Stimulated activated CD4-positive, alpha-beta T cell treated with anti-CD3 and anti-CD28 coated beads, Interleukin-12 subunit alpha, Interleukin-12 subunit beta, amount 100 ng/mL, for 24 hours (primary cell): ENCODE measurements at places on chromosomes 4 and X.

GRCh38 chr4:119933606-119934005, 133.0 kb downstream of the MAD2L1 start:
- no peak for DNase-seq

DNA sequence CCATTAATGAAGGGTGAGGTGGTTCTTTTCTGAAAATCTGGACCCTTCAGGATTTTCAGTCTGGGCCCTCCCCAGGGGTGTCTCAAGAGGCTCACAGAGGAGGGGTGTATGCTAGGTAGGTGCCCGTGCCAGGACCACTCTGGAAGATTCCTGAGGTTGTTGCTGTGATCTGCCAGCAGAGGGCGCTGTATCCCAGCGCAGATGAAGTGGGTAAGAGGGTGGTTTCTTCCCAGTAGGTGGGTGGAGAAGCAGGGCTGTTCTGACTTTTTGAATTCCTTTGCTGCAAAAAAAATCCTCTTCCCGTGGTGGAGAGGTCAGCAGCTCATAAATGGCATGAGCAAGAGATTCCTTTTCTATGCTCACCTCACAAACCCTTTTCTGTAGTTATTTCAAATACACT, 51.1 kb downstream of the SCML1 start:
- no peak for DNase-seq

GRCh38 chrX:129908636-129909035, 2.7 kb downstream of the UTP14A start:
- DNase-seq = no peak

DNA sequence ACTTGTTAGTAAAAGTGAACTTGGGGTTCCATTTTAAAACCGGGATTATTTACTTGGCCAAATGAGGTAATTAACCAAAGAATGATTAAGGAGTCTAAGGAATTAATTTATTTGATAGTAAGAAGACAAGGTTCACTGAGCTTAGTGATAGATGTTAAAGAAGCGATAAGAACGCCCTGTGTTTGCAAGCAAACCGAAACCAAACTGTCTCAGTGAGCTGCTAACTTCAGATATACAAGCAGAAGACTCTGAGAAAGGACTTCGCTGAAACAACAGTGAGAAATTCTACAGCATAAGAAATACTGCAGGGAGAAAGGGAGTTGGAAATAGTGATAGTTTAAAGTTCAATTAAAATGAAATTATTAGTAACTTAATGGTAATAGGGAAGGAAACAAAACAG, 37.6 kb upstream of the SHISA3 start:
- DNase-seq = no peak

DNA sequence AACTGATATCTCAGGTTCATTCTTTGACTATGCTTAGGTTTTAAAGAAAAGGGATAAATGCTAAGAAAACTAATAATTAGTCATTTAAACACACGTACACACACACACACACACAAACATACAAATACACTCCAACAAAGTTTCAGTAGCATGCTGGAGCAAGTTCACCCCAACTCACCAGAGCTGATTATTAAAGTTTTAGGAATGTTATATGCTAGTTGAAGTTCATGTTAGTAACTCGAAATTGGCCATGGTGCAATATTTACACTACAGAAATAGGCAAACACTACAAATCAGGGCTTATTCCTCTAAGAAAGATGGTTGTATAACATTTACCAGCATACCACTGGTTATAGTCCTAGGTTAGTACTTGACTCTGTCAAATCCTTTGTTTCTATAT, 384.0 kb upstream of the DIPK2B start:
- no peak for DNase-seq

- no peak for DNase-seq
Observed at GRCh38 chr4:2356123-2357069, 62.0 kb downstream of the ZFYVE28 start.

GRCh38 chr4:105198541-105198940, 51.9 kb downstream of the TET2 start:
- DNase-seq = no peak

DNA sequence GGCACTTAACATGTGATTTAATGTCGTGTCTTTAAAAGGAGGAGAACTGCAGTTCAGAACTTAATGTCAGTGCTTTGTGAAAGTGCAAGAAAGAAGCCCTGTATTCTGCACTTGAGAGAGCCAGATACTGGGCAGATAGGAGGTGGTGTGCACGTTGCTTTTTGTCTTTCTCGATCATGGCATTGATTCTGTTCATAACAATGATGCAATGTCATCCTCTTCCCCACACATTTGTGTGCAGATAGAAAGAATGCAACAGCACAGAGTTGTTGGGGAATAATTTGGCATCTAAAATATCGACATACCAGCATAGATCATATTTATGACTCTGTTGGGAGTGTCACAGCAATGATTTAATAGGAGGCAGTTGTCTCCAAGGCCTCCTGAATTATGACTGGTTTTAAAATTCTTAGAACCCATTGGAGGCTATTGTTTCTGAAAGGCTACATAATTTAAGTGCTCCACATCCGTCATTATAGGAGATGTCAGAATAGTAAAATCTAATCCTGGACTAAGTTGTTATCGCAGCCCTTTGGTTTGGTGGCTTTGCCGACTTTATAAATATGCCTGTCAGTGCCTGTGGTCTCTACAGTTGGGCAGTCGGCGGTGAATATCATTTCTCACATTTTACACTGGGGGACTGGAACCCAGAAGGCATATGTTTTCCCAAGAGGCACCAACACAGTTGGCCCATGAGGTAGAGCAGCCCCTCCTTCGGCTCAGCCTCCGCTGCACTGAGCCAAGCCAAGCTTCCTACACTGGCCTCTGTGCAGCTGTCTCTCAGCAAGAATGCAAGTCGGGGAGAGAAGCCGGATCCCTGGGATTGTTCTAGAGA, 124.9 kb downstream of the PTTG2 start:
- no peak for DNase-seq

GRCh38 chr4:120821029-120821428, 101.5 kb downstream of the PRDM5 start:
- DNase-seq = no peak

GRCh38 chrX:132474544-132475248, 14.1 kb downstream of the MBNL3 start:
- DNase-seq = no peak

- no peak for DNase-seq
Observed at GRCh38 chrX:41145920-41146608, 60.8 kb downstream of the USP9X start.

DNA sequence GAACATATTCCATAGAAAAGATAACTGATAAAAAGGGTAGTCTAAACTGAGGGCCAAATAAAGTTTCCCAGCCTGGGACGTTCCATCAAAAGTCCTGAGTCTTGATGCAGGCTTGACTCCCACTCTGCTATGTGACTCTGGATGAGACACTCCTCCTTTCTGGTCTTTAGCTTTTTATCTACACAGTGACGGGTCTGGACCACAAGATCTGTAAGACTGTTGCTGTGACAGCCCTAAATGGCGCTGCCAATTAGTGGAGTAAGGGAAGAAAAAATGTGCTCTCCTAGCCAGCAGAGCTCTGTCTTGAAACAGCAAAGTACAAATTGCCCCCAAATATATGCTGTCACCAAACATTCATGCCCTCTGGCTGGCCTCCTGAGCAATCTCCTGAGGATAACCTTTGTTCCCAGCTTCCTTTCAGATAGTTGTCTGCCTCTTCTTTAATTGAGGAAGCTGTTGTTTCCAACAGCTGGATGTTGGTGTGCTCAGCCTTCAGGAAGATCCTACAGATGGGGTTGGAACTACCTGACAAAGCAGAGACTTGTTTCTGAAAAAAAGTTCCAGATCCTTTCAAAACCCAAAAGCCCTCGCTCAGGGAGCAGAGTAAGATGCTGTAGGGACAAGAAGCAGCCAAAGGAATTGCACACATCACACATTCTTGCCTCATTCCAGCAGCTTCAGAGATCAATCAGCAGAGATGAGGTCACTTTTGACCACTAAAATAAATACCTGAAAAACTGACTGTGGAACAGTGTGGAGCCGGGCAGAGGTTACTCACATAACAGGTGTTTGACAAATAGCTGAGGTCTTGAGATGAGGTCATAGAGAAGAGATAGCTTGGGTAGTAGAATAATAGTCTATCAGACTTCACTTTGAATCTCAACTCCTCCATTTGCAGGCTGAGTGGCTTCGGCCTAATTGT, 383.4 kb upstream of the FGF13 start:
- DNase-seq = no peak

DNA sequence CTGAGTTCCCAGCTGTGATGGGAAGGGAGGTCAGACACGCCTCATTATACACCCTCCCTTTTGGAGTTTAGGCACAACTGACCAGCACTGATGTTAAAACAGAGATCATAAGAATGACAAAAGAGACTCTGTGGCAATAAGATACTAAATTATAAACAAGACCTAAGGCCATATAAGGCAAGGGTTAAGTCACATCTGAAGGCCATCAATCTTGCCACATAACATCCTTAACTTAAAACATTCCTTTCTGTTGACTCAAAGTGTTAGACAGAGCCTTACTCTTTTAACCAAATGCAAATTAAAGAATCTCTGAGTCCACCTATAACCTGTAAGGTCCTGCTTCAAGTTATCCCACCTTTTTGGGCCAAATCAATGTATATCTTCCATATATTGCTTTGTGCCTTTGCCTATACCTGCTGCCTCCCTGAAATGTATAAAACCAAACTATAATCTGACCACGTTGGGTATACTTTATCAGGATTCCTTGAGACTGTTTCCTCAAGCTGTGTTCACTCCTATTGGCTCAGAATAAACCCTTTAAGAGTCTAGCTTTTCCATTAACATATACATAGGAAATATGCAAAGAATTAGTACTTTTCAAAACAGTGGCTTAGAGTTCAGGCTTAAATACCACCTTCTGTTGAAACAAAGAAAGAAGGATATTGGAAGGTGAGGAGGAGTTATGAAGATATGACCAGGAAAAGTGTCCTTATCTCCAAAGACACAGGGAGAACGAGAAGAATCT, 214.4 kb upstream of the PPP1R2C start:
- no peak for DNase-seq

DNA sequence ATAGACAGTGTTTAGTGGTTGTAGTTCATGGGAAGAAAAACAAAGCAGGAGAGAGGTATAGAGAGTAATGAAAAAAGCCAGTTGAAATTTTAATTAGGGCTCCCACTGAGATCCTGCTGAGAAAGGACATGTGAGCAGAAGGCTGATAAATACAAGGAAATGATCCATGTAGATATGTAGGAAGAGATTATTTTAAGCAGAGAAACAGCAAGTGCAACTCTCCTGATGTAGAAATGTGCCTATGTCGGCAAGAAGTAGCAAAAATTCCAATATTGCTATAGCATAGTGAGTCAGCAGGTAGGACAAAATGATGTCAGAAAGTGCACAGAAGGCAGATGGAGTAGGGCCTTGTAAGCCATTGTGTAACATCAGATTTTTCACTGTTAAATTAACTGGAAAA, 1027.3 kb downstream of the PCDH18 start:
- DNase-seq = no peak

DNA sequence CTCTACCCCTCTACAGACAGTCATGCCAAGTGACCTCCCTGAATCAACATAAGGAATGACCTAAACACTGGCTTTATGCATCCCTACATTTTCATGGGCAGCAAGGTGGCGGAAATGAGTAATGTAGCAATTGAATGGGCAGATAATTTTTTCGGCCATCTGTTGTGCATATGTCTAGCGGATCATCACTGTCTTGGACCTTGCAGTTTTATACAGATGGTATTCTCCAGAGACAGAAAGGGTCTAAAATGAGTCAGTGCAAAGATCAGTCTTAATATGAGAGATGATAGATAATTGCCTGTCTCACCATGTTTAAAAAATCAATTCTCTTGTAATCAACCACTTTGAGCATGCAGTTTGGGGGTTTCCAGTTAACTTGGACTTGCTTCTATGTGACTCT, 177.3 kb upstream of the DKK2 start:
- DNase-seq = no peak

DNA sequence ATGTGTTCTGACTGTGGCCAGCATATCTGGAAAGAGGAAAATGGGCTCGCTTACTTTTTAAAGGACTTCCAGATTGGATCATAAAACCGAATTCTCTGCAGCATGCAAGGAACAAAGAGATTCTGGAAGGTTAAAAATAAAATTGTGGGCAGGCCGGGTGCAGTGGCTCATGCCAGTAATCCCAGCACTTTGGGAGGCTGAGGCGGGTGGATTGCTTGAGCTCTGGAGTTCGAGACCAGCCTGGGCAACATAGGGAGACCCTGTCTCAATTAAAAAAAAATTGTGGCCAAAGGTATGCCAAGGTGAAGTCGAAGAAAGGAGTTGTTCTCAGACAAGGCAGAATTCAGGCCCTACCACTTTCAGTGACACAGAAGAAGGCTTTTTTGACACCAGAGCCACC, 37.8 kb downstream of the NELFA start:
- no peak for DNase-seq

- no peak for DNase-seq
Observed at GRCh38 chr4:22903913-22904312, 211.2 kb downstream of the GBA3 start.

DNA sequence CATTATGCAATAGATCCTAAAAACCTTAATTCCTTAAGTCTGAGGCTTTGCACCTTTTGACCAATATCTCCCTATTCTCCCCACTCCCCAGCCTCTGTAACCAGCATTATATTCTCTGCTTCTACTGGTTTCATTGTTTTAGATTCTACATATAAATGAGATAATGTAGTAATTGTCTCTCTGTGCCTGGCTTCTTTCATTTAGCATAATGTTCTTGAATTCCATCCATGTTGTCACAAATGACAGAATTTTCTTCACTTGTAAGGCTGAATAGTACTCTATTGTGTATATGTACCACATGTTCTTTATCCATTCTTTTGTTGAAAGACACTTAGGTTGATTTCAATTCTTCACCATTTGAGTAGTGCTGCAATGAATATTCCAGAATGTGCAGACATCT, 66.0 kb downstream of the MAGEC1 start:
- no peak for DNase-seq

- no peak for DNase-seq
Observed at GRCh38 chrX:475926-476723, 89.4 kb upstream of the PPP2R3B start.

DNA sequence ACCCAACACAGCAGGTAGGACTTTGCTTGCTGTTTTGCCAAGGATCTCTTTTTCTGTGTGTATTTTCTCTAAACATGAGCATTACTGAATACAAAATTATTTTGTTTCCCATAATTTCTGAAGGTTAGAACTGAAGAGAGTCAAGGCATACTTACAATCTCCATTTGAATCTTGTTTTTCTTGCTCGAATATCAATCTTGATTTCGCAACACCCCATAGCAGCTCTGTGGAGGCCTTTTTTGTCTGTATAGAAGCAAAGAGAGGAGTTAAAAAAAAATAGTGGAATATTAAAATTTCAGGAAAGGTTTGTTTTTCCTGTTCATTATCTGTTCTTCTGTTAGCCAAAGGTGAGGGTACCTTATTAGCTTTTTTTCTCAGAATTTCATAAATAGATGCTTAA, 92.9 kb downstream of the TNIP2 start:
- DNase-seq = no peak

GRCh38 chr4:186657764-186658163, 65.9 kb downstream of the FAT1 start:
- DNase-seq = no peak

GRCh38 chr4:20645236-20645635, 55.0 kb upstream of the PACRGL start:
- DNase-seq = no peak
